ENCODE measurements at places on chromosomes 3 and 15.
A peak's percentile ranks its signal among the peaks of the same experiment; 100 is the strongest.

GRCh38 chr3:171776411-171776810 is 33.9 kb downstream of the PLD1 start:
- peak; percentile 48 for DNase-seq

DNA sequence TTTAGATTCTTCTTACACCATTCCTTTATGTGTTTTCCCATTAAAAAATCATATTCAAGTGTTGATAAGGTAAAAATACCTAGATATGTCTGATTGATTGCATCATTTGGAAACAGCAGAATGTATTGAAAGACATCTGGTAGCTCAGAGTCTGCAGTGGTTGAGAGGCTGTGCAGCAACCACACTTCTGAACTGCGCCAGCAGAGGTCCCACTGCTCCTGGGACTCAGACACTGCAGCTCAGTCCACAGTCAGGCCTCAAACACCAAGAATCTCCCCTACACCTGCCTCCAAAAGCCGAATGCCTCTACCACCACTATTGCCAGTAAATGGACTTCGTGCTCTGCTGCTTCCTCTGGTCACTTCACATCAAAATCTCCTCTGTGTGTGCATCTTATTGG is 176.9 kb upstream of the LMCD1 start:
- DNase-seq = peak; percentile 32

- DNase-seq = no peak
Measured at GRCh38 chr3:39202094-39202493, 9.7 kb upstream of the XIRP1 start.

- DNase-seq = no peak
Measured at GRCh38 chr3:46138581-46138980, 69.5 kb downstream of the CCR1 start.

DNA sequence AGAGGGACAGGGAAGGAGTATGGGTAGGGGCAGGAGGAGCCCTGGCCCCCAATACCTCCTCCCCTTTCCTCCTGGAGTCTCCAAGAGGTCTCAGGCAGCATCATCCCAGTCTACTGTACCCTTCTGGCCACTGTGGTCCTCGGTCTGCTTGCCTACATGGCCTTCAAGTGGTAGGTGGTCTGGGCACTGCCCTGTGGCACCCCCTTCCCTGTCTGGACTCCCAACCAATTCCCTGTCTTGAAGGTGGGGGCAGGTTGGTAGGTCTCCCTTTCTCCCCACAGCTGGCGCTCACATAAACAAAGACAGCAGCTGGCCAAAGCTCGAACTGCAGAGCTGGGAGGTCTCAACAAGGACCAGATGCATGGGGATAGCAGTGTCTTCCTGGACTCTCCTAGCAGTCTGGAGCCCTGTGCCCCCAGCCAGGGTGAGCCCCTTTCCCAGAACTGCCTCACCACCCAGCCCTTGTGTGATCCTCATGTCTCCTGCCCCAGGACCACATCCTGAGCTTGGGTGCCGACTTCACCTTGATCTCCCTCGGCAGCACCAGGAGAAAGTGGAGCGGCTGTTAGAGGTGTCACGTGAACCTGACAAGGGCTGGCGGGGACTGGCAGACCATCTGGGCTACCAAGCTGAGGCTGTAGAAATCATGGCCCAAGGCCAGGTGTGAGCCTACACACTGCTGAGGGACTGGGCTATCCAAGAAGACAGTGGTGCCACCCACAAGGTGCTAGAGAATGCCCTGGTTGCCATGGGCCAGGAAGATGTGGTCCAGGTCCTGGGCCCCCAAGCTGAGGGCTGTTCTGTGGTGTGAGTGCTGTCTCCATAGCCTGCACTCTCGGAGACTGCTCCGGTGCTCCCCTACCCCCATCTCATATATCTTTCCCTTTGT is 33.1 kb downstream of the NBEAL2 start:
- no peak for DNase-seq

- no peak for DNase-seq
Measured at GRCh38 chr3:65961733-65962132, 77.0 kb downstream of the MAGI1 start.

- DNase-seq = no peak
Measured at GRCh38 chr3:45381168-45381852, 7.1 kb upstream of the LARS2 start.

- DNase-seq = no peak
Measured at GRCh38 chr3:158267015-158267414, 157.1 kb downstream of the RSRC1 start.

DNA sequence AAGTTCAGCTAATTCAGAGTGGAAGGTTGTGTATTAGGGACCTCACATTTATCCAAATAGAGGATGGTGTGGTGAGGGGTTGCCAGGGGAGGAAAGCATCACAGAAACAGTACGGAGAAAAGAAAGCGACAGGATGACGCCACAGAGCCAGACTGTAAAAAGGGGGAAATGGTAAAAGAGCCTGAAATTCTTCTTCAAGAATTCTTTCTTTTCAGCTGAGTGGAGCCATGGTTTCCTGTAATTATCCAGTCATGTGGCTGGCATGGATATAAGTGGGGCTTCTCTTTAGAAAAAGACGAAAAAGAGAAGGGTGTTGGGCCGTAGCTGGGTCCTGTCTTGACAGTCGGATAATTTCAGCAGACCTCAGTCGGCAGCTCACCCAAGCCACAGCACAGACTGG is 24.5 kb upstream of the PSMD6 start:
- DNase-seq = no peak

DNA sequence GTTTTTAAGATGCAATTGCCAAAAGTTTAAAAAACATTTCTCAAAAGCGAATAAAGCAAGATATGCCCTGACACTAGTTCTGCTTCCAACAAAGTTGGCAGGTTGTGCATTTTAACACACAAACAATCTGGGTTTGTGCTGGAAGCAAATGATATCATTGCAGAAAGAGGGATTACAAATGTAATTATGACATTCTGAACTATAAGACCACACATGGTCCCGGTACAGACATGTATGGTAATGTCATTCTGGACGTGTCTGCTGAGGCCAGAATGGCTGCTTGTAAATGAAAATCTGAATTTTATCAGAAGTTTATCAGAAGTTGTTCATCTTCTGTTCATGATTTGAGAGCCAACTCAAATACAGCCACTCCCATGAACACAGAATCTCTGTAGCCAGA is 10.7 kb downstream of the TMC3 start:
- DNase-seq = no peak

GRCh38 chr3:134381831-134382442 is 7.7 kb upstream of the AMOTL2 start:
- no peak for DNase-seq

DNA sequence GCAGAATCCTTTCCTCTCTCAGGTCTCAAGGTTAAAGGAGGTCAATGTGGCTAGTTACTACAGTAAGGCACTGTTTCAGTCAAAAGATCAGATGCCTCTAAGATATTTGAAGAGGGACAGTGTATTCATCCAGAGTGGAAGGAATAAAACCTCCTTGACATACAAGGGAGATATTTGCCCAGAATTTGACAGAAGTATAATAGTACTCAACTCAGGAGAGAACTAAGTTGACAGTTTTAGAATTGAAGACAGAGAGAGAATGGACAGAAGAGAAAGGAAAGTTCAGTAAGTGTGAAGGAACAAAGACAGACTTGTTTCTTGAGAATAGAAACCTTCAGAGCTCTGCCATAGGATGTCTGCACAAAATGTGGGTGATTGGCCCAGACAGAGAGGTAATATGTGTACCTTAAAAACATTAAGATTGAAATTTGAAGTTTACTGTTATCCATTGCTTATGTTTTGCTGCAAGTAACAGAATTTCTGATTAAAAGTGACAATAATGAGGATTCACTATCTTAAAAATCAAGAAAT is 507.1 kb downstream of the IGSF11 start:
- DNase-seq = no peak

DNA sequence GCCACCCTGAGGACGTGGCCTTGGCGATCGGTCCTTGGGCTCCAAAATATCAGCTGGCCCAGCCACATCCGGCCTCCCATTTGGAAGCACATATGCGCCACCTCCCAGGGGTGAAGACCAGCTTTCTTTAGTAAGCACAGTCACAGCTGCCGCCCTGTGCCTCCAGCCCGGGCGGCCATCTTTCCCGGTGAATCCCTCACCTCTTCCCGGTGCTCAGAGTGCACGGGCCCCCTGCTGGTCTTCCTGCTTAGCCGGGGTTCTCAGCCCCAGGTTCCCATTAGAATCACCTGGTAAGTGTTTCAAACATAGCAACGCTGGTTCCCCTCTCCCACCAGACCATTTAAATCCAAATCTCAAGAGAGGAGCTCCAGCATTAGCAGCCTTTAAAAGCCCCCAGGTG is 232.2 kb downstream of the VPS13C start:
- DNase-seq = no peak

DNA sequence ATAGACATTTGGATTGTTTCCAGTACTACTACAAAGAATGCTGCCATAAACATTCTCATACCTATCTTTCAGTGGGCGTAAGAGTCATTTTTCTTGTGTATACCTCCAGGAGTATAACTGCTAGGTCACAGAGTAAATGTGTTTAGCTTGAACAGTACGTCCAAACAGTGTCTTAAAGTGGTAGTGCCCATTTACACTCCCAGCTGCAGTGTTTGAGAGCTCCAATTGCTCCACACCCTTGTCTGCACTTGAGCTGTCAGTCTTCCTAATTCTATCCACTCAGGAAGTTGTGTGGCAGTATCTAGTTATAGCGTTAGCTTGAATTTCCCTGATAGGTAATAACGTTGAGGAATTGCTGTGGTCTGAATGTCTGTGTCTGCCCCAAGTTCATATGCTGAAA is 404.7 kb upstream of the PPP2R3A start:
- DNase-seq = no peak

GRCh38 chr15:57667171-57667849 is 39.2 kb upstream of the POLR2M start:
- DNase-seq = peak; percentile 81

GRCh38 chr15:39979606-39980005 is 45.7 kb downstream of the EIF2AK4 start:
- no peak for DNase-seq

GRCh38 chr3:134294302-134295280 is 43.9 kb upstream of the RYK start:
- DNase-seq = no peak

DNA sequence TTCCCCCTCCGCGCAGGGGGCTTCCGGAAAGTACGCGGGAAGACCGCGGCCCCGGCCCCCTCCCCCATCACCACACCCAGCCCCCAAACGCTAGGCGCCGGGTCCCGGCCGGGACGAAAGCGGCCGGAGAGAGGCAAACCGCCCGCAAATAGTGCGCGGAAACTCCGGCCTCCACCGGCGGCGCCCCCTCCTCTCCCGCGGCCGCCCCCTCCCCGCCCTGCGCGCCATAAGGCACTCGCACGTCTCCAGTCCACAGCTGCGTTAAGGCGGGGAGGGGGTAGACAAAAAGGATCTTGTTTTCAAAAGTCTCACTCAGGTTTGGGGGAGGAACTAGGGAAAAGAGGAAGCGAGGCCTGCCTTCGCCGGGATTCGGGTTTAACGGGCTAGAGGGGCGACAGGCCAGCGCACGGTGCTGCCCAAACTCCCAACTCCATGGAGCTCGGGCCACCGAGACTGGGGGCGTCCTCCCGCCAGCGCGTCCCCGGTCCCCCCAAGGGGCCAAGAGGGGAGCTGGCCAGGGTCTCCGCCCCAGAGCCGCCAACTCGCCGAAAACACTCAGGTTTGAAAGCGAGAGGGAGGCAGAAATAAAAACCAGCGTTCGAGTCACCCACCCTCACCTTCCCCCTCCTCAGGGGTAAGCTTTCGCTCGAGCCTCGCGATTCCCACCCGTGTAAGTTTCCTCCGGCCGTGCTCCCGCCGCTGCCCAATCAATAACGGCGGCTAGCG is 1.8 kb downstream of the ANP32A start:
- peak; percentile 53 for DNase-seq

DNA sequence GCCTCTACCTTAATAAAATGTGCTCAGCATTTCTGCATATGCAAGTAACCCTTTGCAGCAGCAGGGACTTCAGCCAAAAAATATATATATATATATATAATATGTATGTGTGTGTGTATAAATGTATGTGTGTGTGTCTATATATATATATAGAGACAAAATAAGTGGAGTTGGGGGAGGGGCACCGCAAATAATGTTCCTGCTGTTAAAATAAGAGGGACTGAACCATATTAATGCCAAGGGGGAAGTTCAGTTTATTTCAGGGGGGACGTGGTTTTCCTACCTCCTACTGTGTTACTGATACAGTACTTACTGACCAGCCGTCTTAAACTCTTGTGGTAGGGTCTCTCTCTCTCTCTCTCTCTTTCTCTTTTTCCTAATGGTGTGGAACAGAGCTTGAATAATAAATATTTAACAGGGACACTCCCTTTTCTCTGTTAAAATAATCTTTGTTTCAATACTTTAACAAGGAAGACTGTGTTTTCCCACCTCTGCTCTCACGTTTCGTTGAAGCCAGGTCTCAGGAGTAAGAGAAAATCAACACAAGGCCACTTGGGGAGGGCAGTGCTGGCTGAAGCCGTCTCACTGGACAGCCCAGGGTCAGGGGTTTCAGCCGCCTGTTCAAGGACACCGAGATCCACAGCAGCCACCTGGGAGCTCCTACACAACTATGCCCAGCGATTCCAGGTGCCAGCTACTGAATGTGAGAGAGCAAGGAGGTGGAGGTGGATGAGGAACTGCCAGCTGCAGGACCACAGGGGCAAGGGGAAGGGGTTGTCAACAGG is 42.8 kb upstream of the ADAMTSL3 start:
- no peak for DNase-seq

- no peak for DNase-seq
Measured at GRCh38 chr3:80643421-80643820, 875.6 kb upstream of the ROBO1 start.

DNA sequence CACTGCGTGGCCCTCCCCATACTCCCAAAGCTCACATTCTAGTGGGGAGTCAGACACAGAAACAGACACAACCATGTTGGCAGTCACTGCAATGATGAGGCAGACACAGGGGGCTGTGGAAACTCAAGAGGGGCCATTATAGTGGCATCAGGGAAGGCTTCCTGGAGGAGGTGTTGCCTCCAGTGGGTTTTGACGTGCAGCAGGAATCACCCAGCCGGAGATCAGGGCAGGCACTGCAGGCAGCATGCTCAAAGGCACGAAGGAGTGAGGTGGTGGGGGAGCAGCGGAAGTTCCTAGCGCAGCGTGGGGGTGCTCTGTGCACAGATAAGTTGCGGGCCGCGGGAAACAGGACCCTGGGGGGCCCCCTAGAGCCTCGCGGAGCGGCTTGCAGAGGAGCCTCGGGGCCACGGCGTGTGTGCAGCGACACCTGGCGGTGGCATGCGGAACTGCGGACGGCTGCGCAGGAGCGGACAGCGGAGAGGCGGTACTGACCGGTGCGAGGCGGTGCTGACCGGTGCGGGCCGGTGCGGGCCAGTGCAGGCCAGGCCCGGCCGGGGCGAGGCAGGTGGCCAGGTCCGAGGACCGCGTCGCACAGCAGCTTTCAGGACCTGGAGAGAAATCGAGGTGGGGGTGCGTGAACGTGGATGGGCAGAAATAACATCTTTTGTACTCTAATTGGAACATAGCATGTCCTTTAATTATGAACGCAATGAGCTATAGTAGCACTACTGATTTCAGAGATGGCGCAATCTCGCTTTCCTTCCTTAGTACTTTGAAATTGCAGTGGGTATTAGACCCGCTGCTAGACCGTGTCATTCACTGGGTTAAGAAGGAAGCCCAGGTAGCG is 101.5 kb downstream of the FBLN2 start:
- peak; percentile 91 for DNase-seq

- DNase-seq = peak; percentile 77
Measured at GRCh38 chr3:71542521-71543370, 40.8 kb downstream of the FOXP1 start.

GRCh38 chr3:19632099-19633074 is 301.6 kb downstream of the EFHB start:
- DNase-seq = no peak

- DNase-seq = no peak
Measured at GRCh38 chr15:77225088-77225487, 154.2 kb upstream of the TSPAN3 start.

- DNase-seq = no peak
Measured at GRCh38 chr3:98013411-98014267, 21.5 kb downstream of the GABRR3 start.

All from urothelium cell line (cell line).